ENCODE measurements at places on chromosomes 6 and 20. TPM values are rescaled to one million over a fixed set of nuclear protein-coding genes. Genes with fewer than 3 reads are reported as not detected.

GRCh38 chr20:8709627-8710026 is 359.3 kb upstream of the PLCB4 start:
- no peak for DNase-seq

- no peak for DNase-seq
Observed at GRCh38 chr20:63293456-63293855, 470 bp downstream of the COL20A1 start.

HLA-DOB gene
- total RNA-seq: 5.7 TPM

- DNase-seq: no peak
Observed at GRCh38 chr20:8449123-8449522, 317.1 kb downstream of the PLCB1 start.

- peak; percentile 75 for DNase-seq
Observed at GRCh38 chr6:32668226-32668747, 1.8 kb upstream of the HLA-DQB1 start.

- no peak for DNase-seq
Observed at GRCh38 chr6:41960028-41960427, 18.4 kb upstream of the CCND3 start.

UTRN gene
- total RNA-seq: 93.3 TPM

DNA sequence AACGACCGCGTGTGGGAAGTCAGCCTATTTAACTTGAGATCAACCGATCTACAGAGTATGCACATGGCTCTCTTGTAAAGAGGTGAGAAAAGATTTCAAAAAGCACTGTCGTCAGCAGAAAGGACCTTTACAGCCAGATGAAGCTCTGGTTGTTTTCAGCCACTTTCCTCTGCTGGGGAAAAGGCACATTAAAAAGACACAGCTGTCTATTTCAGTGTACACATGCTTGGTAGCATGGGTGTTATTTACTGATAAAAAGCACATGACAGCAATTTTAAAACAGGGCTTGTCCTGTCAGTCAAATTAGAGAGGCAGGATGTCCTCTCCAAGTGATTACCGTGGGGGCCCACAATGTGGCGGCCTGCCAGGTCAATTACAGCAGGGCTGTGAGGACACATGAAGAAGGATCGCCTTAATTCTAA is 188.9 kb downstream of the PRKN start:
- no peak for DNase-seq

All from M059J (cell line).